Hematopoietic multipotent progenitor cell treated with erythropoietin and hydrocortisone succinate and interleukin-3 and kit ligand, for 6 days (in vitro differentiated cells): ENCODE measurements at places on chromosomes 7 and 10.

GRCh38 chr10:127840884-127841283, 51.9 kb downstream of the CLRN3 start:
- no peak for DNase-seq

- DNase-seq: peak; percentile 62
Measured at GRCh38 chr10:5547931-5548660, 23.3 kb downstream of the CALML3 start.

GRCh38 chr10:33453081-33454025, 118.9 kb upstream of the NRP1 start:
- DNase-seq: no peak

DNA sequence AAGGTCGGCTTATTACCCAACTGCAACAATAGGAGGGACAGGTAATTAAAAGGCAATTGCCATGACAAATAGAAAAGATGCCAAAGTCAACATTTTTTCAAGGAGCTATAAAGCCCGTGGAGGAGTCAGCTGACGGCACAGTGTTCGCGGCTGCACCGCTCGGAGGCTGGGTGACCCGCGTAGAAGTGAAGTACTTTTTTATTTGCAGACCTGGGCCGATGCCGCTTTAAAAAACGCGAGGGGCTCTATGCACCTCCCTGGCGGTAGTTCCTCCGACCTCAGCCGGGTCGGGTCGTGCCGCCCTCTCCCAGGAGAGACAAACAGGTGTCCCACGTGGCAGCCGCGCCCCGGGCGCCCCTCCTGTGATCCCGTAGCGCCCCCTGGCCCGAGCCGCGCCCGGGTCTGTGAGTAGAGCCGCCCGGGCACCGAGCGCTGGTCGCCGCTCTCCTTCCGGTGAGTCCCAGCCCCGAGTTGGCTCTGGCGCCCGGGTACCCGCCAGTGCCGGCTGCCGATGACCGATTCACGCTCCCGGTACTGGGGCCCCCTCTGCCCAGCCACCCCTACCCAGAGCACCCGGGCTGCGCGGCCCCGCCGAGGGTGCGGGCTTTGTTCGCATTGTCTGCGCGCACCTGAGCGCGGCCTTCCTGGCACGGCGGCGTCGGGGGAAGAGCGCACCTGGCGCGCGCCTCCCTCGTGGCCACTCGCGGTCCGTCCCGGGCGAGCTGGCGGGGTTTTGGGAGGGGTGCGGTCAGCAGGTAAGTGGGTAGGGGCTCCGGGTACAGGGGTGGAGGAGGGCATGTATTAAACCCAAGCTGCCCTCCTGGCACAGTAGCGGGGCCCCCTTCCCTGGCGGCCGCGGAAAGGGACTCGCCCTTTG, at the start of gene VWA2:
Gene VWA2, plus strand, starts transcription at position 138 of the 877 bp plus-strand sequence. CDS start 9,460 bp downstream, outside the sequence.
- DNase-seq: peak; percentile 28

GRCh38 chr7:120867932-120868331, 10.0 kb upstream of the TSPAN12 start:
- no peak for DNase-seq

DNA sequence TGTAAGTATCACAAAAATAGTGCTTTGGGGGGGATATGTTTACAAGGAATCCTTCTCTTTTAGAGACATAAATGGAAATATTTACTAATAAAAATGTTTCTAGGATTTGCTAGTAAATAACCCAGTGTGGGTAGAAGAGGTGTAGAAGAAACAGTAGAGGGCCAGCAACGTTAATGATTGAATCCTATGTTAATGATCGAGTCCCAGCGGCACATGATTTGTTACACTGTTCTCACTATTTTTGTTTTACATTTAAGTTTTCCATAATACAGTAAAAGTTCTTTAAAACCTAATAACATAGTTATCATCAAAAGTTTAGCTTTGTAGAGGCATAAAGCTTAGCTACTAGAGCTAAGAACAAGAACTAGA, 66.0 kb downstream of the UBE2H start:
- DNase-seq: no peak

DNA sequence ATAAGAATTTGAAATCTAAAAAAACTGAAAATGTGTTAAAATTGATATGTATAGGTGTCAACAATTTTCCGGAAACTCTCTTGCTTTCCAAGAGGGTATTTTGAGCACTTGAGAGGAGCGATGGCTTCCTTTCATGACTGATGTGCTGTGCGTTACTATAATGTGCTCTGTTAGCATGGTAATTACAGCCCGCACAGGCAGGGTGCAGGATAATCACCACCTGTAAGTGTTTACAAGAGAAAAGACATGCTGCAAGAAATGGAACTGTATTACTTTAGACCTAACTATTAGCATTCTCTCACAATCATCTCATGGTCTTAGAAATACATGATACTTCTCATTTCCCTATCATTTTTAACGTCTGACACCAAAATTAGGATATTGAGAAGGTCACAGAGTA, 92.4 kb upstream of the ADARB2 start:
- DNase-seq: no peak

DNA sequence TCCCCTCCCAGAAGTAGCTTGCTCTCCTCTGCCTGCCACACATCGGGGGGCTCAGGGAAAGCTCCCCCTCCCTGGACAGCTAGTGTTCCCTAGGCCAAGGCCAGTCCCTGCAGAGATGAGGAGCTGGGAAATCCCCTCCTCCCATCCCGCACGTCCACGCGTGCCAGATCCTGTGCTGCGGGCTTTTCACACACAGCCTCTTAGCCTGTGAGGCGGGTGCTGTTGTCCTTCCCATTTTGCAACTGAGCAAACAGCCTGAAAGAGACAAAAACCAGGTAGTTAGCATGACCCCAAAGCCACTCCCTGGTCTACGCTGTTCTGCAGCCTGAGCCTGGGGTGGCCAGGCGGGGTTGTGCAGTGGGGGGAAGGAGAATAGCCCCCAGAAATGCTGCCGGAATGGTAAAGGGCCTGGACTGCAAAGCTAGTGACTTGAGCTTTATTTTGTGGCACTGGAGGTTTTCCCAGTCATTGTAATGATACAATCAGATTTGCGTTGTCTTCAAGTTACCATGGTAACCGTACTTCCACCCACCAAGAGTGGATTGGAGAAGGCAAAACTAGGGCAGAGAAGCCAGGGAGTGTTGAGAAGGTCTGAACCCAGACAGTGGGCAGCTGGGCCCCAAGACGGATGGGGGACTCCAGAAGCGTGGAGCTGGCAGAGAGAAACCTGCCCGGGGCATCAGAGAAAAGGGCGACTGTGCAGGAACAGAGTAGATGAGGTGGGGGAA, 98.6 kb upstream of the KCTD7 start:
- peak; percentile 29 for DNase-seq

GRCh38 chr10:75987616-75988015, 556.2 kb downstream of the LRMDA start:
- no peak for DNase-seq

- no peak for DNase-seq
Measured at GRCh38 chr7:133650069-133650468, 397.2 kb downstream of the EXOC4 start.

DNA sequence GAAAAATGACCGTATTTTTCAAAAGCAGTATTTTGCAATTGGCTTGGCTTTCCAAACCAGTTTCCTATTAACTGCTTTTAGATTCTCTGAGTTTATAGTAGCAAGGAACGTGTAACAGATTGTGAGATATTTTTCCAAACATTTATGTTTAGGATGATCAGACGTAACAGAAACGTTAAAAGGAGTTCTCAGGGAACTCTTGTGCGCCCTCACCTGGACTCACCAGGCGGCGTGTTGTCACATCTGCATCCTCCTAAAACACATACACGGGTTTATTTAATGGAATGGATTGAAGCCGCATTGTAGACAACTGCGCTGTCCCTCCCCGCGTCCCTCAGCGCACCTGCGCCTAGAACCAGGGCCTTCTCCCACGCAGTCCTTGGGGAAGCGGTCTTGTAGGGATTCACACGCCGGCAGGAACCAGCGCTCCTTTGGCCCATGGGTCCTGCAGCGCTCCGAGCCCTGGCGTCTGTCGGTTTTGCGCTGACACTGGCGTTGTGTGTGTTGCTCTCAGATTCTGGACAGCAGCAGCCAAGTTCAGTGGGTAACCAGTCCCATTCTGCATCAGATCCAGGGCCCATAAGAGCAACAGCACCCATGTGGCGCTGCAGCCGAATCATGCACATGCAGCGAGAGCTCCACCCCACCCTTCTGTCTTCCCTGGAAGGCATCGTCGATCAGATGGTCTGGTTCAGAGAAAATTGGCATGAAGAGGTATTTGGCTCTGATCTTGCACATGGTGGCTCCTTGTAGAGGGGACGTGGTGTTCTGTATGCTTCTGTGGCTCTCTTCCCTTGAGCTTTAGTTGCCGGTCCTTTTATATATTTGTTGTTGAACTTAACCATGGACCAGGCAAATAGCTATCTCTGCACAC, 114.9 kb downstream of the TRRAP start:
- DNase-seq: no peak

DNA sequence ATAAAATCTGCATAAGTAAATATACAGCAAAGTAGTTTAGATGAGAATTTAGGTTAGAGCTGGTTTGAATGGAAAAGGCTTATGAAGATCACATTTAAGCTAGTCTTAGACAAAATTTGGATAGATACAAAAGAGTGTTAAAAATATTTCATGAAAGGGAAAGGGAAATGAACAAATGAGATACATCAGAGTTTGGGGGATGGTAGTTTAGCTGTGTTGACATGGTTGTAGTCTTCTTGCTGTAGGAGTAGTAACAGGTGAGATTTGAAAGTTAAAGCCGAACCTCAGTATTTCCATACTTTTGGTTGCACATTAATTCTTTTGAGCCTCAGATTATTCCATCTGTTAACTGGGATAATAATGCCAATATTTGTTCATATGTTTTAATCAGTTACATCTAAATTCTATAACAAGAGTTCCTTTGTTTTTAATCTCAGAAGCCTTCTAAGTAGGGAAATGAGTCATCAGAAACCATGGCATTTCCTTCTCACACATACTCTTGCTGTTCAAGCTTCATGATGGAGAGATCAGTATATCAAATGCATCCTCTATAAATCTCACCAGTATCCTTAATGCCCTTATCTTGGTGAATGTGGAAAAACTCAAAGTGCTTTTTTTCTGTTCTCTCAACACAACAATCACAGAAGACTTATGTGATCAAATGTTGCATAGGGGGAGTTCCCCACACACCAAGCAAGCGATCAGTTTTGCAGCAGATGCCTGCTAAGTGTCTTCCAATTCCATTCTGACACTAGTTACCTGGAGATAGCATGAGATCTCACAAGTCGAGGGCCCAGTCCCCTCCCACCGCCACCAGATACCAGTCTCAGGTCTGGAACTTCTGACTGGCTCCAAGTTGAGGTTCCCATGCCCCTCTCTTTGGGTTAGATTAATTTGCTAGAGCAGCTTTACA, 84.7 kb downstream of the MAPK8 start:
- no peak for DNase-seq
